ENCODE measurements at places on chromosomes 5 and 9. TPM values are rescaled to one million over a fixed set of nuclear protein-coding genes. Genes with fewer than 3 reads are reported as not detected.

The DOCK8 gene
- 15.2 TPM for polyA plus RNA-seq

The NSA2 gene
- 233 TPM for polyA plus RNA-seq

The IRX2 gene
- polyA plus RNA-seq = 23.7 TPM

The RPS23 gene
- 2,573 TPM for polyA plus RNA-seq

DNA sequence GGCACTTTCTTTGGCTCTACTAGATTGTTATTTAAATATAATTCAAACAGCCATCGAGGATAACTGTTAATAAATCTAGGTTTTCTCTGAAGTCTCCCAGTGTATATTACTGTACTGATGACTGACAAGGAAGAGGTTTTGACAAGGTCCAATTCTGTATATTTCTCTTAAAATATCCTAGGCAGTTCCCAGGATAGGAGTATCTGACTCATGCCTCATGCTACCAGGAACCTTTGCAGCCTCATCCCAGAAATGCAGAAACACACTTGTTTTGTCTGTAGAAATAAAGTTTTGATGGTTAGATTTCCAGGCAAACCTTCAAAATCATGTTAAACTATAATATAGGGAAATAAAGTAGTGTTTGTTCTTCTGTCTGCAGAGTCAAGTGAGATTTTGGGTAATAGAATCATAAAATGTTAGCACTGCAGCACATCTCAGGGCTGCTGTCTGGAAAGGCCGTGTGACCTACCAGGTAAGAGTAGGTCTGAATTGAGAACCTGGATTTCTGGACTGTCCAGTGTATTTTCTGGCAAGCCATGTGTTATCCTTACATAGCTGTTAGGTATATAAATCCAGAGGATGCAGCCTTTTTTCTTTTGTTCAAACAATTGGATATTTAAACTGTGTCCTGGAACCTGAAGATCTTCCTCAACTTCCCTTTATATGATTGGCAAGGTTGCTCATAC lies 8.3 kb downstream of the UBE2D2 start:
- no peak for DNase-seq

Measured in left kidney (tissue), 8 donors.